ENCODE measurements at places on chromosomes 7 and 10.
A peak's percentile ranks its signal among the peaks of the same experiment; 100 is the strongest.

- no peak for DNase-seq
These were observed 309.7 kb downstream of the TYW1 start for GRCh38 chr7:67306331-67306730.

DNA sequence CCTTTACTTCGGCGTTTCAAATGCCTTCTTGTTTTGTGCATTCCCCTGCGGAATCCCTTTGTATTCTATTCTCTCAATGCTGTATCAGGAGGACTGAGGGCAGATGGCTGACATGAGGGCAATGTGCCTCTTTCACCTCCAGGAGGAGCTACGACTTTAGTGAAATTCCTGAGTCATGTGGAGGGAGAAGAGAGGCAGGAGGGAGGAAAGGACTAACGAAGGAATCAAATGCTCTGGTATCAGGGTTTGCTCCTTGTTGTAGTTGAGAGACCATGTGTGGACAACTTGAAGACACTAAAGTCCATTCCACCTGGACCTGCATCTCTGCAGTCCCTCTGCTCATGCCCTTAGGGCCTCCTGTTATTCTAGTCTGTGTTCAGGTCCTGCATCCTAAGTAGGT, 40.2 kb upstream of the PRSS58 start:
- DNase-seq: no peak

DNA sequence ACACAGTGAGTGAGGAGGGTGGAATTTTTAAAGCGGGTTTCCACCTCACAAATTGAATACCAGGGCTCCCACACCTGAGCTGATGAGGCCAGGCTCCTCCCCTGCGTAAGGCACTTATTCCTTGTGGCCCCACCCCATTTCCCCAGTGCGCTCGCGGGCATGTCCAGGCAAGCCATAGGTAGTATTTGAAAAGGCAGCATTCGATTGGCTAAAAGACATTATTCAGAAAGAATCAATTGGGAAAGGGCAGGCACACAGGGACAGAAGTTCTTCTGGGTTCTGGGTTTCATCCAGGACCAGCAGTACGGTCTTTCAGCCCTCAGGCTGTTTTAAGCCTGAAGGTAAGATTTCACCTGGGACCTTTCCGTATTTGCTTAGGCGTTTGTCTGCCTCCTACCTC, 222.3 kb downstream of the BBS9 start:
- DNase-seq: no peak

- no peak for DNase-seq
These were observed 302.6 kb downstream of the THSD7A start for GRCh38 chr7:11529382-11529781.

GRCh38 chr10:112525200-112525599, 78.2 kb downstream of the VTI1A start:
- no peak for DNase-seq

DNA sequence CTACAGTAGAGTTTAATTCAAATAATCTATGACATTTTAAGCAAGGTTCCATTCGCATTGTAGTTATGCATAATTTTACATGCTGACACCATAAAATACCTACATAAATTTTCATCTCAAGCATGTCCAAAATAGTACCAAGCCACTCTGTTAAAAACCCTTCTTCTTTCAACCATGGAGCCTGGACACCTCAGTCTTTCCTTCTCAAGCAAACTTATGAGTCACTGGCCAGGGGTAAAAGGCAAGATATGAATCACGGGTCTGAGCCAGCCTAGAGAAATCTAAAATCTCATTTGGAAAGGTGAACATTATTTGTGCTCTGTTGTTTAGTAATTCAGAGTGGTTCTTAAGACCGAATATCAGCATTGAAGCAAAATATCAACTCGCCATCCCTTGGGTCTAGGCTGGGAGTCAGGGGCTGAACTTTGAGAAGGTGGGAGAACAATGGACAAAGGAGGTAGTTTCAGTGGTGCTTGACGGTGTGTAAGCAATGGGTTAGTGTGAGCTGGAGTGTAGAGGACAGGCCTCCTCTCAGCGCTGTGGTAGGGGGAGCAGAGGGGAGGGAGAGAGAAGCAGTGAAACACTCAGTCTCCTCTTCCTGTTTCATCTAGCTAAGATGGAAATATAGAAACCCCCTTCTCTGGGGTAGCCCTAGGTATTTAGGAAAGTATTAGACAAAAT, 19.1 kb upstream of the GPAM start:
- no peak for DNase-seq

DNA sequence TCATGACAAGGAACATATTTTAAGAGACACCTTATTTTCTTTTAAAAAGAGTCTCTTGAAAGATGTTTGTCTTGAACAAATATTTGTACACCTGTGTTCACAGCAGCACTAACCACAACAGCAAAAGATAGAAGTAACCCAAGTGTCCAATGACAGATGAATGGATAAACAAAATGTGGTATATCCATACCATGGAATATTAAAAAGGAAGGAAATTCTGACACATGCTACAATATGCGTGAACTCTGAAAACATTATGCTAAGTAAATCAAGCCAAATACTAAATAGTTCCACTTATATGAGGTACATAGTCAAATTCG, 17.8 kb downstream of the SGMS1 start:
- DNase-seq: no peak

DNA sequence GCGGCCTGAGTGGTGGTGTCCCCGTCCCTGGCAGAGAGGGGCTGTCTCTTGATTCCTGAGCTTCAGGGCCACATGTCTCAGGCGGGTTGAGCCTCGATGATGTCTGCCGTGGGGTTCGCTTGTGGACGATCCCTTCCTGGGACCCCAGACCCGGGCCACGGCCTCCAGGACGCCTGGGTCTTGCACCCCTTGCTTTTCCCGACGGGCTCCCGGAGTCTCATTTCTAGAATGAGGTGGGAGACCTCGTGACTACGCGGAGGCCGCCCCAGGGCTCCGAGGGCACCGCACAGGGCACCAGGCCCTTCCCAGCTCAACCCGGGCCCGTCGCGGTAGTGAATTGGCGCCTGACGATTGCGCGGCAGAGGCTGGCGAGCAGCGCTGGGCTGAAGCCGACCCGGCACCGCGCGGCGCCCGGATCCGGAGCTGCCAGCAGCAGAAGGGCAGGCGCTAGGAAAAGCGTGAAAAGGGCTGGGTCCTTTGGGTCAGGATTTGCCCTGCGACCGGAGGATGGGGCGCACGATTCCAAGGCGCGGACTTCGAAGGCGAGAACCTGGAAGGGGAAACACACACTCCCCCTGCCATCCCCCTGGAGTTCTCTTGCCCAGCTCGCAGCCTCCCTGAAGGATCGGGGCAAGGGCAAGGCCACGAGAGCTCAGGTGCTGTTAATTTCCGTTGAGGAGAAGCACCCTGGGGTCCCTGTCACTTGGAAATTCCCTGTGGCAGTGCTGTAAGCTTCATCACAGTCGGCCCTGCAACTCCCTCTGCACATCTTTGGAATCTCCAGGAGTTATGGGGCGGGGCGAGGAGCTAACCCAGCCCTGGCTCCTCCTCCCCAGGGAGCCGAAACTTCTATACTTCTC, 15.5 kb downstream of the TLX1 start:
- no peak for DNase-seq

- peak; percentile 93 for DNase-seq
These were observed at the start of gene SKAP2 for GRCh38 chr7:26864309-26865093. Gene SKAP2, minus strand, starts transcription at chr7:26864590. Its CDS starts 161 bp downstream, at chr7:26864429.

DNA sequence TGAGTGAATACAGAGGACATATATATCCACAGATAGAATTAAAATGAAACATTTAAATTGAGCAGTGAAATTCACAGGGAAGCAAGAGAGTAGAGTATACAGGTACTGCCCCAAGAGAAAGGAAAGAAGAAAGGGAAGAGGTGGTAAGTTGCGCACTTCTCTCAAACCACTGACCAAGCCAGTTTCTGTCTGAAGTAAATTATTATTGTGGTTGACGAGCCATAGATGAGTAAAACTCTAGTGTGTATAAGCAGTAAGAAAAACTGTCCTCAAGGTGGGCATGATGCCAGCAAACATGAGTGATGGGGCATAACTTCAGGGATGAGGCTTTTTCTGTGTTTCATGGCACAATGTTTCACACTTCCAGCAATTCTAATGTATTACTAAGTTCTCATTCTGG, 4.4 kb upstream of the BET1 start:
- DNase-seq: no peak

GRCh38 chr10:80522756-80523363, 14.8 kb upstream of the SH2D4B start:
- no peak for DNase-seq

- no peak for DNase-seq
These were observed 176.2 kb downstream of the ST7 start for GRCh38 chr7:117129521-117129955.

DNA sequence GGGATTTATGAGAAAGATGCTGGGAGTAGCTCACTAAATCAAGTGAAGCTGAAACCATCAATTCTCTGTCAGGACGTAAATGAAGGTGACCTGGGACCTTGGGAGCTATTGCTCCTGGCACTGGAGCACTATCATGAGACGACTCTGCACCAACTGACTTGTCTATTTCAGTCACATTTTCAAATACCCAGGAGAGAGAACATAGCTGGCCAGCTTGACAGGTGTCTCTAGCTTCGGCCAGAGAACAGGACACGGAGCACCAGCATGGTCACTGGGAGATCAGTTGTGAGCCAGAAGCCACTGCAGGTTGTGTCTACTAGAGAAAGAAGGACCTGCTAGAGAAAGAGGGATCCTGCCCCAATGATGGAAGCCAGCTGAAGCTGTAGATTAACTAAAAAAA, 17.4 kb upstream of the ATOH7 start:
- no peak for DNase-seq

- DNase-seq: no peak
These were observed 53.8 kb downstream of the SMURF1 start for GRCh38 chr7:99089914-99090629.

GRCh38 chr10:67861750-67862432, 22.6 kb upstream of the SIRT1 start:
- DNase-seq: no peak

DNA sequence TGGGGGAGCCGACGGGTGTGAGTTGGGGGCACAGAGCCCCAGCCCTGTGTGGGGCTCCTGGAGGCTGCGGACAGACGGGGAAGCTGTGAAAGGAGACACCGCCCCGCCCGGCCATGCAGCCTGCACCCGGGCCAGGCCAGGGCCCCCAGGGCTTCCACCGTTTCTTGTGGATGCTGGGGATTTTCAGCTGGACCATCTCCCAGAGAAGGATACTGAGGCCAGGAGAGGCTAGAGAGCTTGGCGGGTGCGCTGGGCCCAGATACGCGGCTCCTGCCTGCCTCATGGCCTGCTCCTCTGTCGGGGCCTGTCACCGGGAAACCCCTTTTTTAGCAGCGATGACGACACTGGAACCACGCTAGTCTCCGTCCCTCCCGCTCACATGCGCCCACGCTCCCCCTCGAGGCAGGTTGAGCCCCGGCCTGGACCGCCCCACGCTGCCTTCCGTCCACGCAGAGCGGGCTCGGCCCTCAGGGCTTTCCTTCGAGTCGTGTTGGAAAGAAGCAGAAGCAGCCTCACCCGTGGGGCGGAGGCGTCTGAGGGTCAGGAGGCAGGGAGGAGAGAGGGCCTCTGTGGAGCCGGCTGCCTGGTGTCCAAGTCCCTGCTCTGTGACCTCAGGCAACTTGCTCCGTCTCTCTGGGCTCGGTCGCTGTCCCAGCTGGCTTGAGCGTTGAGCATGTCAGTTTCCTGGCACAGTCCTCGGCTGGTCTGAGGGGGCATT, 11.7 kb downstream of the TMEM184A start:
- DNase-seq: no peak

- no peak for DNase-seq
These were observed 16.0 kb downstream of the MNX1 start for GRCh38 chr7:156994417-156994816.

- peak; percentile 78 for DNase-seq
These were observed 732 bp downstream of the FAS start for GRCh38 chr10:88991161-88991898.

- no peak for DNase-seq
These were observed 27.9 kb upstream of the ABLIM1 start for GRCh38 chr10:114686013-114686412.

- no peak for DNase-seq
These were observed 54.7 kb upstream of the CCNJ start for GRCh38 chr10:95988702-95989101.

DNA sequence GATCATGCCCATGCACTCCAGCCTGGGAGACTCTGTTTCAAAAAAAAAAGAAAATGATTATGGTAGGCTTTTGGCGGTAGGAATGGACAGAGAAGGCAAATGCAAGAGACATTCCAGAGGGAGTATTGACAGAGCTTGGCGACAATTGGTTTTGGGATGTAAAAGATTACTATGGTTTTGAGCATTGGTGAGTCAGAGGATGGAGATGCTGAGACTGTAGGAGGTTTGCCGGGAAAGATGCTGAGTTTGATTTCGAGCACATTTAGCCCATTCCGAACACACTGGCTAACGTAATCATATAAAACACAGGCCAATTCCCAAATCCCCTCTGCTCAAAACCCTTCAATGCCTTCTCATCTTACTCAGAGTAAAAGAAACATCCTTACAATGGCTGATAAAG, 161.6 kb upstream of the MKLN1 start:
- DNase-seq: no peak

DNA sequence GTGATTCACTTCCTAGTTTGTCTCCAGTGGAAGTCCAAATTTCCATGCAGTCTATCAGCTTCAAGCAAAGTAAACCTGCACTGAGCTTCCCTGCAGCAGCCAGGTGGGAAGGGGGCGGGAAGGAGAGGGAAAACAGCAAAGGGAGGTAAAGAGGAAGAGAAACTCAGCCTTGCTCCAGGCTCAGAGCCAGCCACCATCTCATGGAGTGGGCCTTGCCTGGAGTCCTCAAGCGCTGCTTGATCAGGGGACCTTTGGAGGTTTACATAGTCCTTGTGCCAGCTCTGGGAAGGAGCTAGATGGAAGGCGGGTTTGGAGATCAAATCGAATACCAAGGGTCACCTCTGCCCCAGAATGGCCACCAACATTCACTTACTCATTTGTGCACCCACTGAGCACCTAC, 7.4 kb downstream of the CRTAC1 start:
- no peak for DNase-seq

DNA sequence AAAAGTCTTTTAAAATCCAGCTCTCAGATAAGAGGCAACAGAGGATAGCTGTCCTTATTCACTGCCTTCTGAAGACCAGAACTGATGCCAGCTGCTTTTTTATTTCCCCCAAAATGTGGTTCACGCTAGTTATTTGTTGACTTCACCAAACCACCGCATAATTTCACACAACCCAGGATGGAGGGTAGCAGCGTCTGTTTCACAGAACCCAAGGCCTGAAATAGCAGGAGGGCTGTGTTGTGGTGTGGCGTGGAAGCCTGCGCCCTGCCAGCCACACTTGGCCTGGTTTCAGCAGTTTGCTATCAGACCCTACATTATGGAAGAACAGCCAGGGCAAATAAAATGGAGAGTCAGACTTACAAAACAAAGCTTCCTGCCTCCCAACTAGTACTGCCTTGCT, 155.4 kb downstream of the DYNC1I1 start:
- DNase-seq: no peak

GRCh38 chr7:48101968-48102367, 12.9 kb downstream of the UPP1 start:
- no peak for DNase-seq

DNA sequence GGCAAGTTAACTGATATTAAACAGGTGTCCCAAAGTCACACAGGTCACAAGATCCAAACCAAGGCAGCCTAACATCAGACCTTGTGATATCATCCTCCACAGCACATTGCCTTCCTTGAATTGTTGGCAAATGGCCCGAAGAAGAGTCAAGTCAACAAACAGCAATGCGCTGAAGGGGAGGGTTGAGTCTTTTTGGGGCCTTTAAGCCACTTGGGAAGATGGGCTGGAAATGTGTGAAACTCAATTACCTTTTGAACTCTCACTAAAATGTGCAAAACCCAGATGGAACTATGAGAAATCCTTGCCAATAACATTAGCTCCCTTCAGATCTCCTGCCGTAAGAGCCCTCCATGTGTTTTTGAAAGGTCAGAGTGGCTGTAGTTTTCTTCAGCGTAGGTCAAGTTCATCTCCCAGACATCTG, 47.9 kb upstream of the STK17A start:
- DNase-seq: no peak

GRCh38 chr10:58554316-58554715, 41.6 kb downstream of the BICC1 start:
- DNase-seq: no peak

Measured in activated CD4-positive, CD25-positive, alpha-beta regulatory T cell treated with anti-CD3 and anti-CD28 coated beads, Interleukin-2, amount 50 U/mL, for 72 hours (primary cell).